ENCODE measurements at places on chromosomes 4 and X. TPM values are rescaled to one million over a fixed set of nuclear protein-coding genes. Genes with fewer than 3 reads are reported as not detected.
A peak's percentile ranks its signal among the peaks of the same experiment; 100 is the strongest.

The PDGFRA gene
- total RNA-seq = 34.7 TPM

The UGT2A1 gene
- total RNA-seq = not detected

The CYBB gene
- not detected for total RNA-seq

The CXCL13 gene
- total RNA-seq = not detected

The YIPF7 gene
- total RNA-seq = not detected

DNA sequence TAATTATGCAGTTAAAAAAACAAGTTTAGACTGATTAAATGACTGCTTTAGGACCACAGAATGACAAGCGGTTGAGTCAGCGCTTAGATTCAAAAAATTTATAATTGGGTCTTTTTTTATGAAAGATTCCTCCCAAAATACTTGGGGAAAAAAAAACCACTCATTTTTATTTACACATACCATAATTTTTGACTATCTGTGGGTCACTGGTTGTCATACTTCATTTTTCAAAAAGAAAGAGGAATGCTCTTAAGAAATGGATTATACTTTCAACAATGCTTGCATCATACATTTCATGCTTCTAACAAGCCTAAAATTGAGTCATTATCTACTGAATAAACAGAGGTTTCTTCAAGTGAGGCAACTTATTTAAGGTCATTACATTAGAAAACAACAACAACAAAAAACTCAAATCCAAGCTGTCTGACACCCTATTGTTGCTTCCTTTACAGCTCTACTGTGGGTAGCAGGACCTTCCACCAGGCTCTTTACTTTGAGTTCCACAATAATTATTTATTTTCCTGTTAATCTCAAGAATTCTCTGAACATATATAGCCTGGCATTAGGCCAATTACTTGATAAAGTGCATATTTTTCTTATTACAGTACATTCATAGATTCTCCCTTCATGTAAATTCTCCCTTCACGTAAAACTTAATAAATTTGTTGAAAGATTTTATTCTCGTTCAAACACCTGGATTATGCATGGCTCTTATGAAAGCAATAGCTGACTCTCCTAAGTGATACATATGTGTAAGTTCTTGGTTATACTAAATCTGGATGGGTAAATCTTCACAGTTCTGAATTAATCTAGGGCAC is 445.5 kb downstream of the PCDH10 start:
- DNase-seq = peak; percentile 85

DNA sequence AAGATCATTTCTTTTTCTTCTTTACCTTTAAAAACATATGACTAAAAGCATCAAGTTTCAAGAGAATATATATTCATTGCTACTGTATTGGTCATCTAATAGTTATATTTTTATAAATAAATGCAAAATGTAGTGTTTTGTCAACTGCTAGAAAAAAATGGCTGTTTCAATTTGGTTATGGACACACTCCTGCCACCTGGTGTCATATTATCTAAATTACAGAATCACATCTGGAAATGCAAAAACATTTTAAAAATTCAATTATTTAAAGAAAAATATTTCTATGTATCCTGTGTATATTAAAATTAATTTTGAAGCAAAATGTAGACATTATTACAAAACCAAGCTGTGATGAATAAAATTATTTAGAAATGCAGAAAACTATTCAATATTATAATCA is 329.4 kb upstream of the PCDH18 start:
- DNase-seq = peak; percentile 2

- peak; percentile 3 for DNase-seq
Observed at GRCh38 chr4:112765317-112765974, 128.5 kb downstream of the LARP7 start.

DNA sequence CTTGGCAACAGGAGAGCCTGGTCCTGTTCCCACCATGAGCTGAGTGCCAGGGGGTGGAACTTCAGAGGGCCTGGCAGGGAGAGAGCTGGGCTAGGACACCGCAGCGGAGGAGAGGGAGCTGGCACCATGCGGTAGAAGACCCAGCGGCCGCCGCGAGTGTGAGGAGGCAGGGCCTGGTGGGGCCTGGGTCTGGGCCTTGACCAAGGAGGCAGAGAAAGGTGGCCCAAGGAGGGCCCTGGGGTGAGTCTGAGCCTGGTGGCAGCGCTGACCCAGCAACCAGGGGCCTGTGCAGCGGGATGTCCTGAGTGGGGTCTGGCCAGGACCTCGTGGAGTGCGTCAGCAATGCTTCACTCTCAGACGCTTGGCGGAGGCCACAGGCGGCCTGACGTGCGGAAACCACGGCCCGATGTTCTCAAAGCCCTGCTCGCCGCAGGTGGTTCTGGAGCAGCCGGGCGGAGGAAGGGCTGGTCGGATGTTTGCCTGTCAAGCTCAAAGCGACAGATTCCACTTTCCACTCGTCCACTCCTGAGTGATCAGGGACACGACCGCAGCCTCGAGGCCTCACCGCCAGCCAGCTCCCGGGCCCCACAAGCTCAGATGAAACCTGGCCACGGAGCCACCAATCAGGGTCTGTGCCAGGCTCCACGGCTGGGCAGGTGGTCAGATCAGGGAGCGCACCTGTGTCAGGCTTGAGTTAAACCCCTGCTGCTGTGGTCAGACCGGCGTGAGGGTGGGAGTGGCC is 20.8 kb downstream of the ATP5ME start:
- DNase-seq = no peak
